ENCODE measurements at places on chromosomes 16 and 17. TPM values are rescaled to one million over a fixed set of nuclear protein-coding genes. Genes with fewer than 3 reads are reported as not detected.

DNA sequence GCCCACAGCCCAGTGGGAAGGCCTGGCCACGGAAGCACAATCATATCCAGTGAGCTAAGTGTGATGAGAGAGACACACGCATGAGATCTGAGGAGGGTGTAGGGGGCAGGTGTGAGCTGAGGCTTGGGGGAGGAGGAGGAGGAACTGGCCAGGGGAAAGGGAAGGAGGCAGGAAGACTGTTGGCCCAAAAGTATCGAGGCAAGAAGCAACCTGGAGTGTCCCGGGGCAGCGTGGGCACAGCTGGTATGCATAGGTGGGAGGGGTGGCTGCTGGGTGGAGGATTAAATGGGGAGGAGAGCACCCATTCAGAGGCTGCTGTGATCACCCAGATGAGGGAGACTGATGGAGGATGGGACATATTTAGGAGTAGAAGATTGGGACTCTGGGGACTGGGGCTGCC, 41.4 kb downstream of the ARHGAP27 start:
- no peak for DNase-seq

DNA sequence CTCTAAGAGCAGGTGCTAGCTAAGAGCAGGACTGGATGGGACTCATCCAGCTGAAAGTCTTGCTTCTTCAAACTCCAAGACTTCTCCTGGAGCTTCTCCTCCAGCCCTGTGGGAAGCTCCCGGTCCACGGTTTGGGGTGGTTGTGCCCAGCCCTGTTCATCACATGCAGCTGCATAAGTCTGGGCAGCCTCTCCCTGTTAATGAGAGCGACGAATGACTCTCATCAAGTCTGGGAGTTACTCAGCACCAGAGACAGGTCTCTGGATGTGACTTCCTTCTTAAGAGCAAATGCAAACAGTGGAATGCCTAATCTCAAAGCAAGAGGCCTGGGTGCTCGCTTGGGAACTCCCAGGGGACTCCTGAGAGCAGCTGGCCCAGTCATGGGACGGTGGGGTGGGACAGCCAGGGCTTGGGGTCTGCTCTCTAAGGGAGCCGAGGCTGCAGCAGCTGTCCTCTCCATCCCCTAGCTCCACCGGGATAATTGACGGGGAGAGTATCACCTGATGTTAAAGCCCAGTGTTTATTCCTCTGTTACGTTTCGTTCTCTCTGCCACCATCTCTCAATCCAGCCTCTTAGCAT, 35.3 kb upstream of the CRHR1 start:
- no peak for DNase-seq

- no peak for DNase-seq
Observed at GRCh38 chr16:85891033-85891775, 7.8 kb upstream of the IRF8 start.

Gene MT1A
- total RNA-seq = not detected

GRCh38 chr16:87093804-87094555, 223.2 kb downstream of the C16orf95 start:
- DNase-seq = no peak

GRCh38 chr16:56830669-56831068, 34.3 kb upstream of the SLC12A3 start:
- DNase-seq = no peak

Gene EVI2A
- 60.2 TPM for total RNA-seq

Gene ITGAL
- total RNA-seq = 258 TPM

DNA sequence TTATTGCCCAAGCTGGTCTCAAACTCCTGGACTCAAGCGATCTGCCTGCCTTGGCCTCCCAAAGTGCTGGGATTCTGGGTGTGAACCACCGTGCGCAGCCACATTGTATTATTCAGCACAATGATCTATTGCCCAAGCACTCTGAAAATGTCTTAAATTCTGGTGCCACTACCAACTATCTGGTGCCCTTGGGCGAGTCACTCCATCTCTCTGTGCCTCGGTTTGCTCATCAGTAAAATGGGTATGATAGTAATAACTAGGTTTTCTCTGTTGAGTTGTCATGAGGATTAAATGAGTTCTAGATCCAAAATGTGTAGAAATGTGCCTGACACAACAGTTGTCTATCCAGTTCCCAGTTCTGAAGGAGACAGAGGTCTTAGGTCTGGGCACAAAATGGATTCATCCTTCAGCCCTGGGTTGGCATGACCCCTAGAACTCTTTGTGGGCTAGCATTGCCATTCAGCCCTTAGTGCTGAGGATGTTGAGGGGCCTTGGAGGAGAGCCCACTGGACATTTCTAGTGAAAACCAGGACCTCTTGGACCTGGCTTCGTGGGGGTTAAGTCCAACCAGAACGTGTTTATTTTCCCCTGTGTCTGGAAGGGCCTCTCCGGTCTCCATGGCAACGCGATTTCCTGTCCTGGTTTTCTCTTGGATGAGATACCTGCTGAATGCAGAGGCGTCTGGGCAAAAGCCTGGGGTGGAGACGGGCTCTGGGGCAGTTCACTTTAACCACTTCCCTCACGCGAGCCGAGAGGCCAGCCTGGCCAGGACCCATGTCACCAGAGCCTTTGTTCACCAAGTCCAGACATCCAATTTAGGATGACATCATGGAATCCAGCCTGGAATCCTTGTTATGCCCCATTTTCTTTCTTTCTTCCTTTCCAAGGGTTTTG, 43.7 kb upstream of the TNRC6A start:
- DNase-seq = no peak

Gene SLC52A1
- total RNA-seq = 0.16 TPM

Data from naive thymus-derived CD4-positive, alpha-beta T cell (primary cell).